ENCODE measurements at places on chromosomes 1 and 21.

DNA sequence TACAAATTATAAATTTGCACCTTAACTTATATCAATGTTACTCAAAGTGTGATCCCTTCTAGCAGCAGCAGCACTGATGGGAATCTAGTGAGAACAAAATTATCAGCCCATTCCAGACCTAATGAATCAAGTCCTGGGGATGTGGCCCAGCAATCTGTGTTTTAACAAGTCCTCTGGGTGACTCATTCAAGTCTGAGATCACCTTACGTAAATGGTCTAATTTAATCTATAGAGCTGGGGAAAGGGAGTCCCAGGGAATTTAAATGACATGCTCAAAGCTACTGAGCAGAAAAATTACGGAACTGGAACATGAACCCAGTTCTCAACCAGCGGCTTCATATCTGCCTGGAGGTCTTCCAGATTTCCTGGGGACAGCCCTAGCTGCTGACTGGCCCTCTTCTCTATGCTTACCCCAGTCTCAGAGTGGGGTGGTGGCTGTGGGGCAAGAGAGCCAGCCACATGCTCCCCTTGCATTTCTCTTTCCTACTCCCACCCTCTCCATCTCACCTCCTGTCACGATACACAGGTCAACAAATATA is 220.0 kb downstream of the TM2D1 start:
- no peak for DNase-seq

DNA sequence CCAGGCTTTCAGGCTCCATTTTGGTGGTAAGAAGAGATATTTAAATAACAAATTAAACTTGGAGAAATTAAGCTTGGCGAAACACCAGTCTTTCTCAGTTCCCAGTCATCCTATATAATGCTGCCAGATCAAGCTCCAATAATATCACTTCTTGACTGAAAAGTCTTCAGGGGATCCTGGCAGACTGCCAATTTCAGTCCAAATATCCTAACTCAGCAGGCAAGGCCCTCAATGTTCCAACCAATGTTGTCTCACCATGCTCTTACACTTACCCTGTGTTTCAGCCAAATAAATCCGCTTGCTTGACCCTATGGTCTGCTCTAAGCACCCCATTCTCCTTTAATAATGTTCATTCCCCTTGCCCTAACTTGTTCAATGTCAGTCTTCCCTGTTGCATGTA is 39.9 kb upstream of the BCL10 start:
- no peak for DNase-seq

DNA sequence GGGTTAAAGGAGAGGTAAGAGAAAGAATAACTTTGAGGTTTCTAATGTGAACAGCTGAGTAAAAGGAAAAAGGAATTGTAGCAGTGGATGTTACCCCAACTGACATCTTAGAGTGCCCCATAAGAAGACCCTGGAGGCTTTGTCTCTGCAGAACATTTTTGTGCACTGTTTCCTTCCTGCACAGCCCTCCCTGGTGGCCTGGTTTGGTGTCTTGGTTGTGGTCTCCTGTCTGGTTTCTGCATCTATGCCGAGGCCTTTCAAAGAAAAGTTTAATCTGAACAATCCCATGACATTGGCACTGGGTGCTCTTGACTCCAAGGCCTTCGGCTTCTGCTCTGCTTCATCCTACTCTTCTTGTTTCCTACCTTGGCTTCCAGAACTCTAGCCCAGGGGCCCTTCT is 57.8 kb downstream of the RHOU start:
- no peak for DNase-seq

GRCh38 chr21:26148840-26149354 is 21.7 kb downstream of the APP start:
- DNase-seq = no peak

GRCh38 chr1:36112823-36113222 is 12.2 kb downstream of the COL8A2 start:
- no peak for DNase-seq

DNA sequence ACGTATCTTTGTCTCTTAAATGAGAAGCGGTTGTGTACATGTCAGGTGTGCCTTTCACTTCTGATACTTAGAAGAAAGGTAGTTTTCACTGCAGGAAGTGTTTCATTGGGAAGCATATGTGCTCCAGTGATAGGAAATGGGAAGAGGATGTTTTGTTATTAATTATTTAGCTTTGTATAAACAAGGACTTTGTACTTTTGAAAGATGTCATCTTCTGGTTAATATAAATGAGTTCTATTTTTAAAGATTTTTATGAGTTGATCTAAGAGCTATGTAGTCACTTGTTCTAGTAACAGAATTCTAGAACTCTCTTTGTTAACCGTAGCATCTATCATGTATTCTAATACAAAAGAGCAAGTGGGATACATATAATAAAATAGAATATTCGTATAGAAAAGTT is 130.5 kb downstream of the RASAL2 start:
- no peak for DNase-seq

DNA sequence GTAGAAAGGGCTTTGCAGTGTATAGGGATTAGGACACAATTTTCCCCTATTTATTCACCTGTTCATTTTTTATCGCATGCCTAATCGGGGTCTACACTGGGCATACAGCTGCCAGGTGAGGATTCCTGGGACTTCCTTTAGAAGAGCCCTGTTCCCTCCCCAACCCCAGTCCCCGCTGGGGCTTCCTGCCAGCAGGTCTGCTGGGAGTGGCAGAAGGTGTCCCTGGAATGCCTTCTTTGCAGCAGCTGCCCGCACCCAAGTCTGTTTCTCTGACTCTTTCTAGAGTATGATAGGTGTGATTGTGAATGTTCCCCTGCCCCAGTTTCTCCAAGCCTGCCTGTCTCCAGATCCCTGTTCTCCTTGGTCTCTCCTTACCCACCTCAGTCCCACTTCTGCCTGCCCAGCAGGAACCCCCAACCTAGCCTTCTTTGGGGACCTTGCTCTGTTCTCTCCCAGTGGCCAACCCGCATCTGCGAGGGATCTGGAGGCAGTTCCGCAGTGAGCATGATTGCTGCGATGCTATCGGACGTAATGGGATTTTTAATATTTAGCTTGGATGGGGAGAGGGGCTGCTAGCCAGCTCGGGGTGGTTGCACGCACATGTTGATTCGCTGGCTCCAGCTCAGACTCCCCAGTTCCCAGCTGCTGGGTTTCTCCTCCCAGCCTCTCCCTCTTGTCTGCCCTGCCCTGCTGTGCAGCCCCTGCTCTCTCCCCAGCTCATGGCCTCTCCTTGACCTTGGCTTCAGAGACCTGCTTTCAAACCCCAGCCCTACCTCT is 79.8 kb downstream of the EPHB2 start:
- peak; percentile 82 for DNase-seq

- DNase-seq = no peak
Measured at GRCh38 chr1:28566931-28567330, 14.0 kb downstream of the TRNAU1AP start.

DNA sequence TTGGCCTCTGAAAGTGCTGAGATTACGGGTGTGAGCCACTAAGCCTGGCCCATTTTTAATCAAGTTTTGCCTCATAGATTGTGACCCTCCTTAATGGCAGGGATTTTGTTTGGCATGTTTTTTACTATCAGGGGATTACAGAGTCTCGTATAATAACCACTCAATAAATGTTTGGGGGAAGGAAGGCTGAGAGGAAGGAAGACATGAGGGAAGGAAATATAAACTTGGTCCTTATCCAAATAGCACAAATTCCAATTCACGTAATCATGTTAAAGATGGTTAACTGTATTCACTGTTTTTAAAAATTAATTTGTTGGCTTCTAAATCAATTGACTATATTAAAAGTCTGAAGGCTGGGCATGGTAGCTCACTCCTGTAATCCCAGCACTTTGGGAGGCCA is 30.9 kb upstream of the SERTAD4 start:
- no peak for DNase-seq
